Lung (tissue), 17 donors: ENCODE measurements at places on chromosomes 5 and 9.

GRCh38 chr5:38948501-38948900 lies 102.7 kb downstream of the OSMR start:
- DNase-seq, result no peak

DNA sequence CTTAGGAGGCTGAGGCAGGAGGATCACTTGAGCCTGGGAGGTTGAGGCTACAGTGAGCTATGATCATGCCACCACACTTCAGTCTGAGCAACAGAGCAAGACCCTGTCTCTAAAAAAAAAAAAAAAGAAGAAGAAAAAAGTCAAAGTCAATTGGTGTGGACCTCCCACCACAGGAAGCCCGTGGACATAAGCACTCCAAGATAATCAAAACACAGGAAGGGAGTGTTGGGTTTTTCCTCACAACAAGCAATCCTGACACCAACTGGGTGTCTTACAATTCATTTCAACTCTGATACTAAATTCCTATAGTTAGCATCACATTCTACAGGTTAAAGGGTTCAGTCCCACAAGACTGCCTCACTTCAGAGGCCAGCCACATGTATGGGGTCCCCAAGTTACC lies 70.7 kb downstream of the PDE6A start:
- DNase-seq, result no peak

- DNase-seq, result no peak
Observed at GRCh38 chr5:98275980-98276379, 497.5 kb upstream of the RGMB start.

DNA sequence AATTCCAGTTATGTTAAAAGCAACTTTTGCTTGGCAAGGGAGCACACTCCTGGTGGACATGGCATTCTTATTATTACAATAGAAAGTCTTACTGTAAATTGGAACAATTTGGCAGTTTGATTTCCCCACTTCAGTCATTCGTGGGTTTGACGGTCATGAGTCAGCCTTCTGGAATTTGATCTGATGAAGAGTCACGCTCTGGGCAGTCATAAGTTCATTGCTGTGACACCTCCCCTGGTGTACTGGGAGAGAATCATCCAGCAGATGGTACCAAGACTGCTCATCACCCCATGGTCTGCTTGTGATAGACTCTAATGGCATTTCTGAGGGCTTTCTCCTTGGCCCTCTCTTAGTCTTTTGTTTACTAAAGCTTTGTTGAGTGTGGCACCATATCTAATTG lies 53.8 kb downstream of the GLRA1 start:
- no peak for DNase-seq

GRCh38 chr5:154625031-154625430 lies 130.1 kb upstream of the LARP1 start:
- DNase-seq, result no peak

DNA sequence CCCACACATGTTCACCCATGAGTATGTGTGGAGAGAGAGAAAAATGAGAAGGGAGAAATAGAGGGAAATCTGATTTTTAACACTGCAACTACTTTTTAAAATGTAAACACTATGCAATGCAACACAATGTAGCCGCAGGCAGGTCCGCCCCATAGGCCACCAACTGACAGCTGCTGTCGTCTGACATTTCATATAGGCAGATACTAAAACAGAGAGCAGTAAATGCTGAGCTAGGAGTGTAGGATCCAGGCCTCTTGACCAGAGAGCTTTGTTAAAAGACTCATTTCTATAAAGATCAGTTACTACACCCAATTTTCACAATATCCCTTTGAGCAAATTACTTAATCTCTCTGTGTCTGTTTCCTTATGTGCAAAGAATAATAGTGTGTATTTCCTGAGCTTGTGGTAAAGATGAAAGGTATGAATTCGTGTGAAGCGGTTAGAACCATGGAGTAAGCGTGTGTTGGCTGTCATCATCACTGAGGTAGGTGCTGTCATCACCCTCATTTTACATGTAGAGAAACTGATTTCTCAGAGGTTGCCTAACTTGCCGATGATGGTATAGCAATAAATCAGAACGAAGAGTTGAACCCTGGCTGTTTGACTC lies 55.2 kb upstream of the PDE8B start:
- no peak for DNase-seq

- no peak for DNase-seq
Observed at GRCh38 chr5:126561908-126562307, 33.1 kb downstream of the ALDH7A1 start.

- no peak for DNase-seq
Observed at GRCh38 chr5:1076406-1076805, 35.5 kb downstream of the SLC12A7 start.

DNA sequence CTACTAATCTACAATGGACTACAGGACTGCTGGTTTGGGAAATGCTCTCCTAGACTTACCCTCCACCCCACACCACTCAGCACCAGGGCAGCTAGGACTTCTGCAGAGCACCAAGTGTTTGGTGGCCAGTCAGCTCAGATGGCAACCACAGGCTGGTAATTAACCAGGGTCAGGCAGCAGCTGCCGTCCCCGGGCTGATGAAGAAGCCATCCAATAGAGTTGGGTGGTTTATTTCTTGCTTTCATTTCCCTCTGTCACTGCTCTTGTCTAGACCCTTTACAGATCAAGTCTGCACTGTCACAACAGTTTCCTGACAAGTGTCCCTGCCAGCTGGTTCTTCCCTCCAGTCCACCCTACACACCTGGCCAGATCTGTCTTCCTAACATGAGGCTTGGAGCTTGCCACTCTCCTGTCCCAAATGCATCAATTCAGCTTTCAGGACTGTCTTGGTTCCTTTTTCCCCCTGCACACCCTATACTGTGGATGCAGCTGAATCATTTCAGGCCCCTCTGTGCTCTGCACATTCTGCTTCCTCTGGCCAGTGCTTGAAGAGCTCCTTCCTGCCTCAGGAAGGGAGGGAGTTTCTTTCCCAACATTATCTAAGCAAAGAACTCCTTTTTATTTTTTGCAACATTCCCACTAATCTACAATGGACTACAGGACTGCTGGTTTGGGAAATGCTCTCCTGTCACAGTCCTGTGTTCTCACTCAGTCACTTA lies 30.2 kb upstream of the HSPA9 start:
- peak; percentile 70 for DNase-seq

GRCh38 chr5:153402550-153402949 lies 87.9 kb upstream of the GRIA1 start:
- DNase-seq, result no peak

DNA sequence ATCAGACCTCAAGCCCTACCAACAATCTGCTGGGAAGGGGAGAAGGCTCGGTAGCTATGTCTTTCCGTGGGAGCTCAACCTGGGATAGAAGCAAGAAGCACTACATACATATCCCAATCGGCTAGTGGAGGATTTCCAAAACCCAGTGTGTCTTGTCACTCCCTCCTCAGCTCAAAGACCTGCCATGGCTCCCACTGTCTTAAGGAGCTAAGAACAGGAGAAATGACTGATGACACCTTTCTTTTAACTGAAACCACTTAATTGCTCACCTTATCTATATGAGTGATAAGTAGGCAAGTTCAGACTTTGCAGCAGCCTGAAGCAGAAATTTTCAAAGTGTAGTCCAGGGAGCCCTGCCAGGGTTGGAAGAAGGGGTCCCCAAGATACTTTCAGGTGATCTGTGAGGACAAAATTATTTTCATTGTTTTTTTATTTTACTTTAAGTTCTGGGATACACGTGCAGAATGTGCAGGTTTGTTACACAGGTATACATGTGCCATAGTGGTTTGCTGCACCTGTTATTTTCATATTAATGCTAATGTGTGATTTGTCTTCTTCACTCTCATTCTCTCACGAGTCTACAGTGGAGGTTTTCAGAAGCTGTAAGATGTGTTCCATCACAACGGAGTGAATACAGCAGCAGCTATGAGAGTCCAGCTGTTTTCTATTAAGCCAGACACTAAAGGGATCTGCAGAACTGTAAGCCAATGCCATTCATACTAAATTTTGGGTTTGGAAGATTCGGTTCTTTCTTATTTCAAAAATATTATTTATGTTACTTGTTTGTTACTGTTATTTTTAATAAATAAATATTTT lies 41.4 kb downstream of the PAX5 start:
- DNase-seq, result no peak
